Activated CD4-positive, alpha-beta T cell treated with anti-CD3 and anti-CD28 coated beads, Interleukin-2, amount 10 ng/mL, durations not matched to agents 7 days and 5 days (primary cell): ENCODE measurements at places on chromosomes 13 and 19.

DNA sequence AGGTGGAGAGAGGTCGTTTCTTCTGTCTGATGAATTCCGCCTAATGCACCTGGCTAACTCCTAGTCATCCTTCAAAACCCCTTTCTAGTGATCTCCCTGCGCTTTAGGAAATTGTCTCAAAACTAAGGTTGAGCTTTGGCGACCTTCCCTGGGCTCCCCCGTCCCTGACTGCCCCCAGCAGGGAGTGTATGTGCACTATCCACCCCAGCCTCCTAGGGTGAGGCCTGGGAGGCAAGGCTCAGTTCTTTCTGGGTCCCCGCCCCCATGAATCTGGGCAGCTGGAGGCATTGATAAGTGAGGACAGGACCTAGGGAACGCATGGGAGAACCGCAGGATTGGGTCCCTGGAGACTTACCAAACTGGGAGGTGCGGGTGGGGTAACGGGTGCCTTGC, 378 bp downstream of the TLE6 start:
- DNase-seq: no peak

DNA sequence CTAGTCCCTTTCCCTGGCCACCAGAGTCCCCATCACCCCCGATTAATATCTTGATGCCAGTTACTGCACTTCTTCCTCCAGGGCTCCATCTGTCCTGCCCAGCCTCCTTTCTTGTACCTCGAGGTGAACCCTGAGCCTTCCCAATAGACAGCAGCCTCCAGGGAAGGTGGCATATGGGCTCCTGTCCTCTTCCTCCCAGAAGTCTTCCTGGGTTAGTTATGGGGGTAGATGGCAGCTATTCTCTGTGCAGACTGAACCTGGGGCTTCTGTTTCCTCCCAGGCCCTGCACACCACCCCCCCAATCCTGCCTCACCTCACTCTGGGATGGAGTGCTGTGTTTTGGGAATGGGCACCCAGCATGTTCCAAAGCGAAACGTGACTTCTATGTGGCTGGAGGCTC, 2.6 kb downstream of the RNF225 start:
- DNase-seq: no peak

DNA sequence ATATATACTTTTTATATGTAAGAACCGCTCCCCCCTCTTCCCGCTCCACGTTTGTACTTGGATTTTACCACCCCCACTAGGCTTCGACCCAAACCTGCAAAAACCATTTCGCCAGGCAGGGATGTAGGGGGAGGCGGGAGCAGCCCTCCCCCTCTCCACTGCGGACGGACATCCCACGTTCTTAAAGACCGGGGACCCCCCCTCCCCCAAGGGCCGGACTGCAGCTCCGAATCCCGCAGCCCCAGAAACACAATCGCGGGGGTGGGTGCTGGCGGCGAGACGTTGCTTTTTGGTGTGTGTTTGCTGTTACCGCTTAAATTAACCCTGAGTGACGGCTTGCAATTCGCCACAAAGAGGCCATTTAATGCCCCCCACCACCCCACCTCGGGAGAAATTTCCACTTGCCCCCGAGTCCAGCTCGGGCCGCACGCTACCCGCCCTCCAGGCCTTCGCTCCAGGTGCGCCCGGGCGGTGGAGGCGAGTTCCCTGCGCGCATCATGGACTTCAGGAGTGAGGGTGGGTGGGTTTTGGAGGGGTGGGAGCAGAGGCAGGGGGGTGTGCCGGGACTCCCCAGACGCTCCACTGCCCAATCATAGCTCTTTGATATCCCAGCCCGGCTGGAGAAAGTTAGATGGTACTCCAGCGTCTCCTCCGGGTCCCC, 15.8 kb downstream of the NFIX start:
- DNase-seq: no peak

GRCh38 chr13:41809962-41810361, 150.9 kb downstream of the VWA8 start:
- no peak for DNase-seq

DNA sequence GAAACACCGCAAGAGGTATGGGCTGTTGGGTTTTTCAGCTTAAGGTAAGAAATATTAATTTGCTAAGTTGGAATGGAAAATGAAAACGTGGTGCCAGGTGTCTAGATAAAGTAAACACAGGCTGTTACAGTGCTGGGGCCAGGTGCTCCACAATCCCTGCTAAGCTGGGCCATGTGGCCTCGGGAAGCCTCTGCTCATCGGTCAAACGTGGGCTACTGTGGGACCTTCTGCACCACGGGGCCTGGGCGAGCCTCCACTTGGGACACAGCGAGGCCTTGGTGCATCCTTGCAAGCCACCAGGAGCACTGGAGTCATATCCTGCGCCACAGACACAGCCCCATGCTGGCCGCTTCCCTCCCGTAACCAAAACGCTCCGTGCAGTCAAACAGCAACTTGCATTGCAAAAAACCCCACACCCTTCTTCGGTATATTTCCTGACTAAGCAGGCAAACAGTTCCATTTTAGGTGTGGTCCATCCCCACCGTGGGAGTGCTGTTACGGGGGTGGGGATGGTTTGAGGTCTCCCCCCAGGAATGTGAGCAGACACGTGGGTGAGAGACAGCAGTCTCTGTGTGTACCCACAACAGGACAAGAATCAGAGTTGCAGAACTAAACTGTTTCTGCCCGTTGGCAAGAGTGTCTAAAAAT, 96.3 kb upstream of the SOX1 start:
- no peak for DNase-seq
